ENCODE measurements at places on chromosomes 11 and 22.

GRCh38 chr11:36091256-36091811, 147.5 kb downstream of the LDLRAD3 start:
- DNase-seq: no peak

- no peak for DNase-seq
Measured at GRCh38 chr11:115716601-115717529, 212.7 kb upstream of the CADM1 start.

DNA sequence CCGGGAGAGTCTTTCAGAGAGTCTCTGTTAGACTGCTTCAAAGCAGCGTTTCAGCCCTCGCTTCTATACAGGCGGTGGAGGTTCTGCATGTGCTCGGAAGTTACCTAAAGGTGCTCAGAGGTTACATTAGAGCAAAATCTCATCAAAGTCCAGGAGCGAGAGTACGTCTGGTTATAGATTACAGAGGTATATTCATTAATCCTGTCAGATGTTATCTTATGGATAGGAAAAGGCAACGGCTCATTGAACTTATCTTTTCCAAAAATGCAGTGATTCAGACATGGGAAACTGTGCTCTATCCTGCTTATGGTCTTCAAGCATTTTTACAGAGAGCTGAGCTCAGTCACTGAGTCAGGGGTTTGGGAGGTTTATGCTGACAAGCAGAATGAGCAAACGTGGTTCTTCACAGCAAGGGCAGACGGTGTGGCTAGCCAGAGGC, 9.1 kb upstream of the ZBED5 start:
- DNase-seq: no peak

- DNase-seq: no peak
Measured at GRCh38 chr11:88312628-88313027, 24.9 kb downstream of the CTSC start.

DNA sequence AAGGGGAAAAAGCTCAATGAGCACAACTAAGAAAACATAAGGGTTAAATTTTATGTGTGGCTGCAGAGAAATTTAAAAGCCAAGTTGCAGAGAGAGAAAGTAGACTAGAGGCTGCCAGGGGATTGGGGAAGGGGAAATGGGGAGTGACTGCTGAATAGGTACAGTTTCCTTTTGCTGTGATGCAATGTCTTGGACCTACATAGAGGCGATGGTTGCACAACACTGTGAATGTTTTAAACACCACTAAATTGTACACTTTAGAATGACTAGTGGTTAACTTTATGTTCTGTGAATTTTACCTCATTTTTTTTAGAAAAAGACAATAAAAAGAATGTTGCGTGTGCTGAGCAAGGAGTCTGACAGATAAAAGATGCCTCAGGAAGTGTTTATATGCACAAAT, 36.5 kb downstream of the TENM4 start:
- no peak for DNase-seq

DNA sequence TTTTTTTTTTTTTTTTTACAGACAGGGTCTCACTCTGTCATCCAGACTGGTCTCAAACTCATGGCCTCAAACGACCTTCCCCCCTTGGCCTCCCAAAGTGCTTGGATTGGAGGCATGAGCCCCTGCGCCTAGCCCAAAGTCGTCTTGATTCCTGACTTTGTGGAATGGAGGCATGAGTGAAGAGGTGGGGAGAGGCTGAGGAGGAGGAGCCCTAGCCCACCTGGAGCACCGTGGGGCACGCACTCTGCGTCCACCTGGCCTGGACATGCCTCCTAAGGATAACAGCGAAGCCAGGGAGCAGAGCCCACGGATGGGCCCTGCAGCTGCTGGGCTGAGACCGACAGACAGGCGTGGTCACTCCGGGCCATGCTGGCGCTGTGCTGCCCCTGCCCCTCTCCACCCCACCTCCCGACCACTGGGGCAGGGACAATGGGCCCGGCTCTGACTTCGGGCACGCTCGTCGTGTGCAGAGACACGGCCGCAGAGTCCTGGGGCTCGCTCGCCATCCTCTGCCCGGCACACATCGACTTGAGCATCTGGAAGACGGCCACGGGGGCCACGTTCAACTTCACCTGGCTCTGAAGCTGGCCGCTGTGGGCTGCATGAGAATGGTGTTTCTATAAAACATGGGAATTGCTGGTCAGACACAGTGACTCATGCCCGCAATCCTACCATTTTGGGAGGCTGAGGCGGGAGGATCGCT, 34.8 kb downstream of the LRRC74B start:
- DNase-seq: no peak

DNA sequence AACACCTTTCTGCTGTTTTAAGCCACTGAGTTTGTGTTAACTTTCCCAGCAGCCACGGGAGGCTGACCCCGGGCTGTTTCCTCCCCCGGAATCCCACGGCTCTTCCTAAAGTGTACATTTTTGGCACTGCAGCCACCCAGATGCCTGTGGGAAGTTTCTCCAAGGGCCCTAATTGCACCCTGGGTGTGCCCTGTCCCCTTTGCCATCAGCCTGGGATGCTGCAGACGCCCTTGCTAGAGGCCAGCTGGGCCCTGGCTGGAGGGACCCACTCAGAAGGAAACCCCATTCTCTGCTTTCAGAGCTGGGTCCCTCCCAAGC, 883.3 kb downstream of the BRD1 start:
- no peak for DNase-seq

- DNase-seq: peak; percentile 61
Measured at GRCh38 chr22:38034278-38034882, 22.8 kb upstream of the PICK1 start.

All from GM10248 (cell line).